ENCODE measurements at places on chromosomes 1 and 21.
A peak's percentile ranks its signal among the peaks of the same experiment; 100 is the strongest.

GRCh38 chr1:212141404-212141803 is 105.9 kb downstream of the DTL start:
- peak; percentile 44 for DNase-seq

DNA sequence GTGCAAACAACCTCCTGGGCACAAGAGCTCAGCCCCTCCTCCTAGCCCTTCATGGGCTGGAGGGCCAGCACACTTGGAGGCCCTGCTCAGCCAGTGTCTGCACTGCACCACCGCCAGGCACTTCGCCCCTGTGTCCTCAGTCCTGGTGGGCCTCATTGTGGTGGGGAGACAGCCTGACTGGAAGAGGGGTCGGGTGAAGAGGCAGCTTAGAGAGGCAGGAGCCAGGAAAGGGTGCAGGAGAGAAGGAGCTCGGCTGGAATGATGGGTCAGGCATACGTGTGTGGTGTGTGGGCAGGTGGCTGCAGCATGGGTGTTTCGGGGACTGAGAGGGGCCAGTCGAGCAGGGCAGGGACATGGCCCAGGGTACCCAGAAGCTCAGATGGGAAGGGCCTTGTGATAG is 4.1 kb downstream of the WNT3A start:
- DNase-seq: no peak

DNA sequence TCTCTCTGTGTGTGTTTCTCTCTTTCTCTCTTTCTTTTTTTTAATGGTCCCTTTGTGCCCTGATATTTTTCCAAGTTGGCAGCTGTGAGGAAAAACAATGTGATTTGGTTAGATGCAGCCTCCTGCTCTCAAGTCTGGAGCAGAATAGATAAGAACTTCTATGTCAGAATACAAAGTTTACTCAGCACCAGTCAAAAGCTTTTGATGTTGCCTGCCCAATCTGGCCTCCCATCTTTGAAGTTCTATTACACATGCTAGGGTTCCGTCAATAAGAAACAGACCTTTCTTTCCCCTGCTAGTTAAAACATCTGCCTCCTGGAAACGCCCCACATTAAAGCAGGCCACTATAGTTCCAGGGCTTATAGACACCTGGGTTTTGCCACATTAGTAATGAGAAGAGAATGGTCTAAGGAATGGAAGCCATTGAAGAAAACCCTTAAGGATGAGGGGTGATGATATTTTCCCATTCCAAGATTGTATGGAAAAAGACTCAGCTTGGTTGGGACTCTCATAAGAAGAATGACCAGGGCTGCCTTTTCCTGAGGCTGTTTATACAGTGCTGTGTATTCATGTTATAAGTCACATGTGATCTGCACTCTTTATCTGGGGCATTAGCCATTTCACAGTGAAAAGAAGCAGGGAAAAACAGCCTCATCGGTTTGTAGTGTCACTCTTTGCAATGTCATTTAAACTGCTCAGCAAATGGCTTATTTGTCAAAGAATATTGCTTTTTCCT is 414.7 kb upstream of the PROX1 start:
- DNase-seq: no peak

- DNase-seq: no peak
These were observed at the start of gene UBIAD1 for GRCh38 chr1:11272832-11273594. Gene UBIAD1, plus strand, starts transcription at chr1:11273198. Its CDS starts 334 bp downstream, at chr1:11273532.

- no peak for DNase-seq
These were observed 44.7 kb upstream of the GOLT1A start for GRCh38 chr1:204258213-204259115.

DNA sequence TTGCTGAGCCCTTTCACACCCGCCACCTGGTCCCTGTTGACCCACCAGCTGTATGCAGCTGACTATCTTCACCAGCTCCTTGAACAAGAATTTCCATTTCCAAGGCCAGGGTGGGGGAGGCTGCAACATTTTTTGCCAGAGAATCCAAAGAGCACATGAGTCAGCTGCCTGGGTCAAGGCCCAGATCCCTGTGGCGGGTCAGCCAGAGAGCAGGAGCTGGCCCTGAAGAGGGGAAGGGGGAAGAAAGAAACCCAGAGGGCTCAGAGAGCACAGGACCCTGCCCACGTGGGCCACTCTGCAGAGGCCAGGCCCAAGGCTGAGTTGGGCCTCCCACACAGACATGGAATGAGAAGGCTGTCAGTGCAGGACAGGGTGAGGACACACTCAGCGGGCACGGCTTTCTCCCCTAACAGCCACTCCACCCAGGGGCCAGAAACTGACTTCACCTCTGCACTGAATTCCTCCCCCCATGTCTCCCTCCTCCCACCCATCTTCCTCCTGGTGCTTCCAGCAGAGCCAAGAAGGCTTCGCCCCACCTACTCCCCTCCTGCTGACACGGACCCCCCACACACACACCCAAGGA is 28.9 kb downstream of the S100A6 start:
- DNase-seq: no peak

DNA sequence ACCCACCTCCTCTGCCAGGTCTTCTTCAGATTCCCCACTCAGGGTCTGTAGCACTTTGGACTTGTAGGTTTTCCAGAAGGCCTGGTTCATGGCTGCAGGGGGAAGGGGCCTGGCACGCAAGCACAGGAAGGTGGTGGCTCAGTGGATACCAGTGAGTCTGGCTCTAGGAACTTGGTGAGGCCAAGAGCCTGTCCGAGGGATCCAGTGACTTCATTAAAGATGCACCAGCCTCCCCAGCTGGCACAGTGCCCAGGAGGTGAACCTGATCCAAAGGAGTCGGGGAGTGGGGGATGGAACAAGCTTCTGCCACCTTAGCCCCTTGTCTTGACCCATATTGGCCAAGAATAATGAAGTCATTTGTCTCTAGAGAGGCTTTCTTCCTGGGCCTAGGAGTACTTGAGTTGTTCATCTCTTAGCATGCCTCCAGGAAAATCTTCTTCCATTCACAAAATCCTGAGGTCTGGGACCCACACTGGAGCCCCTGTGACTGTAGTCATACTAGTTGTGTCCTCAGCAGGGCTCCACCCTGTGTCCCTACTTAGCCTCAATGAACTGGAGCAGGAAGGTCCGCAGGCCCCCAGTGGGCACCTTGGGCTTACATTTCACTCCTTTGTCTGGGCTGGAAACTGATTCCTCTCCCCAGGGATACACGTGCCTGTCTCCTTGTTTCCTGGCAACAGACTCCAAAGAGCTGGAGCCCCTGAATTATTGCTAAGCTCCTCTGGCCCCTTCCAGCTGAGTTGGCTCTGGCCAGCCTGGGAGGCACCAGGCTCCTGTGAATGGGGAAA is at the start of gene C1orf232:
Gene C1orf232 (minus strand): TSS at position 554 of the 788 bp plus-strand sequence. CDS start 464 bp downstream, at position 90.
- no peak for DNase-seq

- DNase-seq: no peak
These were observed 2.6 kb upstream of the SPTA1 start for GRCh38 chr1:158689110-158689509.

GRCh38 chr1:194705123-194705854 is 1518.9 kb upstream of the B3GALT2 start:
- DNase-seq: no peak

- no peak for DNase-seq
These were observed 3.9 kb upstream of the ATP1B1 start for GRCh38 chr1:169102567-169102966.

DNA sequence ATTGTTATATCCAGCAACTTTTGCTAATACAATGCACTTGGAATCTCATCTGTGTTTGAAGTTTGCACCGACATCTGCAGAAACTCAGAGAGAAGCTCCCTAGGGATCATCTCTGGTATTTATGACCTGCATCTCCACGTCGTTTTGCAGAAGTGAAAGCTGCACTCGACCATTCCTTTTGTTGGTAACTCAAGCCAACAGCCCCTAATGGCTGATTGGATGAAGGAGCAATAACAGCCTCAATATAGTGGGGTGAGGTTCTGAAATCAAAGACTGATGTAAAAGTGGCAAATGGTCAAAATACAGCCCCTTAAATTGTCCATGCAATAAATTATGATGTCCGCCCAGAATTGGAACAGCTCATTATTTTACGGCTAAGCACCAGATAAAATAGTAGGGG is 344.2 kb upstream of the KAZN start:
- DNase-seq: no peak

DNA sequence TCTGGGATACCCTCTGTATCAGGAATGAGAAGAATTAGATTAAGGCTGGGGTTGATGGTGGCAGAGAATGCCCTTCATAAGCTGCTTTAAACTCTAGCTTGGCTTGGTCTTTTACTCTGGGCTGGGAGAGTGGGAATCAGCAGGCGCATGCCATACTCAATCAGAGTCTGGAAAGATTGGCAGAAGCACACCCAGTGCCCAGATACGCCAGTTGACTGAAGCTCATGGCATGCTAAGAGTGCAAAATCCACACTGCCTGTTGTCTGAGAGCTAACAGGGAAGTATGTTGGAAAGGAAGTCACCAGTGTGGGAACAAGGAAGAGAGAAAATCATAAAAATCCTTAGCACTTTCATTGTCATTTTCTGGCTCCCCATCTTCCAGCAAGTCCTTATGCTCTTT is 53.0 kb downstream of the HMCN1 start:
- no peak for DNase-seq

- no peak for DNase-seq
These were observed 6.8 kb upstream of the LRRN2 start for GRCh38 chr1:204692325-204692840.

- DNase-seq: no peak
These were observed 28.6 kb downstream of the COL6A1 start for GRCh38 chr21:46009951-46010705.

GRCh38 chr1:55285834-55286233 is 70.7 kb upstream of the USP24 start:
- DNase-seq: peak; percentile 82

GRCh38 chr1:229159668-229160544 is 111.0 kb upstream of the RAB4A start:
- no peak for DNase-seq

GRCh38 chr21:41451753-41452676 is 26.0 kb downstream of the MX1 start:
- DNase-seq: no peak

- DNase-seq: no peak
These were observed 3.7 kb downstream of the ADAMTSL4 start for GRCh38 chr1:150552911-150553289.

DNA sequence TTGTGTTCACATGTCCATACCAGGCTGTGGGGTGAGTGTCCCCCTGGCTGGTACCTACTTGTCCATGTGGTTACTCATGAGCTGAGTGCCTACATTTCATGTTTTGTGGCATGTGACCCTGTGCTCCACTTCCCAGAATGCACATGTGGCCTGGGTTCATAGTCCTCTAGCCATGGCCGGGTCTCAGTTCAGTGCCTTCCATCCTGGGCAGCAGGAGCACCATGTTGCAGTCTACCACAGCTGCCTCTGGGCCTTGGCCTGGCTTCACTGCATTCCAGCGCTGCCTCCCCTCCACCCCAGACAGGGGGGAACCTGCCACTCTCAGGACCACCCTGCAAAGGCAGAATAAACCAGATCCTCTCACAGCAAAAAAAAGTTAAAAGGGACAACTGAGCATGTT is 5.5 kb downstream of the CEPT1 start:
- DNase-seq: no peak

DNA sequence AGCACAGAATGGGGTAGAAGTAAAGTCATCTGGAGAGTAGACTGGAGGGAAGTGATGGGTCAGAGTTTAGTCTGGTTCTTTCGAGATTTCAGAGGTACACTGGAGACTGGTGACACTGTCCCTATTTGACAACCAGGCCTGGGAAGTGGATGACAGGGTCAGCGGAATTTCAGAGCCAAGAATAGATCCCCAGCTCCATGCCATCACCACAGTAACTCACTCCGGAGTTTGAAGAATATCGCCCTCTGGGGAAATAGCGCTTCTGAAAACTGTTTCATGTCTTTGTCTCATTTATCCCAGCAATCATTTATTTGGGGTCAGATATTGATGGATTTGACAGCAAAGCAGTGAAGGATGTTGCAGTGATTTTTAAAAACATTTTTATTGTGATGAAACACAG is 7.6 kb upstream of the NFASC start:
- DNase-seq: no peak

- no peak for DNase-seq
These were observed 486 bp downstream of the NIPAL3 start for GRCh38 chr1:24415910-24416665.

DNA sequence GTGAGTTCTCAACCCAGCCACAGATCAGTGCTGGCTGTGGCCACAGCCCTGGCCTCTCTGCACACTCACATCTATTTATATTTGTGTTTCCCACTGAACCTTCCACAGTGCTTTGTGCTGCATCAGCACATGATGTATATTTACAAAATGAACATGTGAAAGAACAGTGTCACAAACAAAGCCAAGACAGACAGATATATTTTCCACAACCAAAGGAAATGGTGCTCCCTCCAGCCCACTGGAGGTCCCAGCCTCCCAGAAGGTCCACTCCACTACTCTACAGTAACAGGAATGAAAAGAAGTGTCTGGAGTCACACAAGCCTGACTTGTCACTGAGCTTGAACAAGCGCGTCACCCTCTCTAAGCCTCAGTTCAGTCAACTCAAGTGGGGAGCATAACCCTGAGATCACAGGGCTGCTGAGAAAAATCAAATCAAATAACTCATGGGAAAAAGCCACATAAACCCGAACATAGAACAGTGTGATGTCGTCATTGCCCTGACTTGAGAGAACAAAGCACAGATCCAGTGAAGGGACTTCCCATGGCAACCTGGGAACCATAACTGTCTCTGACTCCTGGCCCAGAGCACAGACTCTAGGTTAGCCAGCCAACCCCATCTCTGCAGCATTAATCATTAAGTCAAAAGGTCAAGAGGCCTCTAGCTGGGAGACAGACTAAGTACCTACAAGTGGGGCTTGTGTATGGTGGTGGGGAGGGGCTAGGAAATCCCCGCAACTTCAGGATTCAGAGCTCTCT is 121.2 kb downstream of the TRABD2B start:
- DNase-seq: no peak

DNA sequence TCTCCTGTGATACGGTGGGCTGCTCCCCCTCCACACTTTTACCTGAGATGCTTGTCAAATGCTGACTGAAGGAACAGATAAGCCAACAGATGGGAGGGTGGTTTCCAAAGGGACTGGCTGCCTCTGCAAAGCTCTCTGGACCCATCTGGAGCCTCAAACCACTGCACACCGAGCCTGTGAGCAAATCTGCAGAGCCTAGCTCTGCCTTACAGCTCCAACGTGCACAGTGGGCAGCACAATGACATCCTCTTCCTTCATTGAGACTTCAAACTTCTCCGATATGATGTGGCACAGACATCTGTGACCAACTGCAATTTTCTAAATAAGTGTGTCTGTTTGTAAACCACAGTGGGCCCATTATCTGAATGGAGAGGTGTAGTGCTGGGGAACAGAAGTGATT is 26.2 kb upstream of the KNCN start:
- DNase-seq: no peak

GRCh38 chr1:212388985-212389716 is 25.5 kb downstream of the PACC1 start:
- no peak for DNase-seq

GRCh38 chr21:45942755-45943629 is 38.6 kb upstream of the COL6A1 start:
- no peak for DNase-seq

GRCh38 chr1:156126043-156126629 is 11.6 kb downstream of the LMNA start:
- DNase-seq: peak; percentile 54

GRCh38 chr1:55839221-55839620 is 624.1 kb upstream of the USP24 start:
- DNase-seq: no peak

- DNase-seq: no peak
These were observed 1.0 kb downstream of the TRMT1L start for GRCh38 chr1:185155600-185156287.
